Adrenal gland (tissue), 19 donors: ENCODE measurements at places on chromosomes 6 and 20.

GRCh38 chr20:59665656-59666555 lies 61.6 kb downstream of the PHACTR3 start:
- DNase-seq = no peak

DNA sequence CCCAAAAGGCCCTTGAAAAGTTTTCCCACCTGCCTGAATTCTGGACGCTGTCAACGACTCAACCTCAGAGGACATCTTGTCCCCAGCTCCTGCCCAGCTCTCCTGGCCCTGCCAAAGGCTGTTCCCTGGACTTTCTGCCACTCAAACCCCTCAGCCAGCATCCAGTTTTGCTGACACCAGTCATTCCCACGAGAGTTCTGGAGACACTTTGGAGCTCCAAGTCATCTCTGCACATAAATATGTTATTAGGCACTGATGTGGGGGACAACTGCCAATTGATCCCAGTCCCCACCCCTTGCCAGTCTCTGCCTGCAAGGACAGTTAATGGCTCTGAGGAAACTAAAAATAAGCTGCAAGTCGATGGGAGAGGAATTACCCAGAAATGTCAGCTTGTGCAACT lies 38.9 kb upstream of the KCNB1 start:
- DNase-seq = no peak

GRCh38 chr6:8180327-8181159 lies 78.2 kb upstream of the EEF1E1 start:
- no peak for DNase-seq

DNA sequence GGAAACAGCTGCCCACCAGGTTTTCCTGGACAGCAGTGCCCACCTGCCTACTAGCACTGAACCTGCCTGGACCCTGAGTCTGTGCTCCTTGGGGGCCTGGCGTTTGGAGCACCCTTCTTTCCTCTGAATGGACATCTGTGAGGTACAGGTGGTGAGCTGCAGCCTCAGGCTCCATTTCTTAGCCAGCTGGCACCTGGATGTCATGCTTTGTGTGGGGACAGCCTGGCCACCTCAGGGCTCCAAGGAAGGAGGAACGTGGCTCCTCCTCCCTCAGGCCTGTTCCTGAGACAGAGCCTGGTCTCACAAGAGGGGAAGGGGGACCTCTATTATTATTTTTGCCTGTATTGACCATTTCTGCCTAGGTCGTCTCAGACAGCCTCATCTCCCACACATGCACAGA lies 8.1 kb downstream of the TMEM151B start:
- DNase-seq = no peak

DNA sequence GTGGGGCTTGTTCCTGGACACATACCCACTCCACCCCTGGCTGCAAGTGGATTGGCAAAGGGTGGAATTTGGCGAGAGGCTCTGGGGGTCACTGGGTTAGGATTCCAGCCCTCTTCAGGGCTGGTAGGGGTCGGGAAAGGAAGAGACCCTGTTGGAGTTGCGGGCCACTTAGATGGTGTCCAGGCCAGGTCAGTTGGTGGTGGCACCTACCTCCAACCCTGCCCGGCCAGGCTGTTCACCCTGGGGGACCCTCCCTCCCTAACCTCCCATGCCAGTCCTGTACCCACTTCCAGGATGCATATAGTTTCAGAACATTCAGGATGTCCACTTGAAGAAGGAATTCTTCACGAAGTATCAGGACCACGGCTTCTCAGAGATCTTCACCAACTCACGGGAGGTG lies 21.0 kb downstream of the CAPN11 start:
- no peak for DNase-seq
